ENCODE measurements at places on chromosomes 5 and 9.

- DNase-seq: no peak
These were observed 34.5 kb upstream of the GLIS3 start for GRCh38 chr9:4334410-4334813.

DNA sequence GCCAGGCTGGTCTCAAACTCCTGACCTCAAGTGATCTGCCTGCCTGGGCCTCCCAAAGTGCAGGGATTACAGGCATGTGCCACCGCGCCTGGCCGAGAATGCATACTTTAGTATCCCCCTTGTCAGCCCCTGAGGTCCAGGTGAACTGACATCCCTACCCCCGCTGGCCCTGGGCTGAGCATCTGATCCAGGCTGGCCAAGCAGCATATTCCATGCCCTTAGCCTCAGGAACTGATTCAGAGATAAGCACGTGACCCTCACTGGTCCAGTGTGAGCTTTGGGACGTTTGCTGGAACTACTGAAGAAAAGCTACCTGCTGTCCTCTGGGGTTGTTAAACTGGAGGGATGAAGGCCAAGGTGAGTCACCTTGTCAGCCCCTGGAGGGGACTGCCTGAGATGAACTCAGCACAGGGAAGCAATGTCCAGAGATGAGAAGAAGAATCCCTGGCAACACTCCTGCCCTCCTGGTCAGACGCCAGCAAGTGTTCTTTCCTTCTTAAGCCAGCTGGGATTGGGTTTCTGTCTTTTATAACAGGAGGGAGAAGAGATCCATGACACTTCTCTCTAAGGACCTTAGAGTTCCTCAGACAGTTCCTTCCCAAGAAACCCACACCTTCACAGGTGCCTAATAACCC is 59.1 kb upstream of the FBXW11 start:
- DNase-seq: no peak

- no peak for DNase-seq
These were observed 31.7 kb downstream of the CEP72 start for GRCh38 chr5:643811-644271.

- no peak for DNase-seq
These were observed 5.9 kb upstream of the LIX1 start for GRCh38 chr5:97148288-97148687.
